ENCODE measurements at places on chromosomes 6 and 20.

- DNase-seq, result peak; percentile 76
These were observed 115.6 kb downstream of the TMEM170B start for GRCh38 chr6:11653028-11653583.

GRCh38 chr6:118875672-118876071 is 18.3 kb upstream of the ASF1A start:
- DNase-seq, result no peak

GRCh38 chr6:145490068-145490467 is 245.3 kb downstream of the EPM2A start:
- no peak for DNase-seq

GRCh38 chr6:11007715-11008608 is 36.1 kb downstream of the ELOVL2 start:
- no peak for DNase-seq

GRCh38 chr6:54710456-54710855 is 136.1 kb upstream of the FAM83B start:
- no peak for DNase-seq

DNA sequence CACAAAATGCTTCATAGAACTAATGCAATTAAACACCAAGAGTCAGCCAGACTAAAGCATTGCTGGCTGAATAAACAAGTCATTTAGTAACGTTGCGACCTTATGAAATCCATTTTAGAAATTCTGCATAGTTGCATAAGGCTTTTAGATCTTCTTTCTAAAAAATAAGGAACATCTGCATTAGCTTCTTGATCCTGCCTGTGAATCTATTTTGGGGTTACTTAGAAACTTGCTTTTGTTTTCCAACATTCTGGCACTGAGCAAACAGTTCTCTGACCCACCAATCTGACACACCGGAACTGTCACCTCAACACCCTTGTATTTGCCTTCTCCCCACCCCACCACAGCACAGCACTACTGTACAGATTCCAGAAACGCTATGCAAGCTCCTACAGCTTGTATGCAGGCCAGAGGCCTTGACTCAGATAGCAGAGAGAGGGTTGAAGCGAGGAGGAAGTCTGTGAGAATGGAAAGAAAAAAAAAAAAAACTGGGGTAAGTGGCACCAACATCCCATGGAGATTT is 55.0 kb downstream of the KIF13A start:
- peak; percentile 61 for DNase-seq

DNA sequence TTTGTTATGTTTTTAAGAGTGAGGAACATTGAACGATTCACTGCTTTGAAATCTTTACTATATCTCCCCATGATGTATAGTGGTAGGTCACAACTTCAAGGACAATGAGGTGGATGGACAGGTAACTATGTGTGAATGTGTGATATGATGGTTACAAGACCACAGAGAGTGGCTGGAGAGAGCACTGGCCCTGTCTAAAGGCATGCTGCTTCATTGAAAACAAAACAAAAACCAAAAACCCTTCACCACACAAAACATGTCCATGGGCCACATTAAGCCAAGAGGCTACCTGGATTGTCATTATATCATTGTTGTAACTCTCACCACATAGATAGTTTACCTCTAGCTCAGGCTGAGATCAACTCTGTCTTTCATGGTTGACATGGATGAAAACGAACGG is 180.6 kb upstream of the TENT5A start:
- DNase-seq, result no peak

GRCh38 chr20:63288581-63289251 is 4.3 kb upstream of the COL20A1 start:
- DNase-seq, result no peak

- no peak for DNase-seq
These were observed 697.2 kb upstream of the CITED2 start for GRCh38 chr6:140071601-140072062.
